Mesenteric fat pad (tissue), 1 donor: ENCODE measurements at places on chromosomes 1 and 21. TPM values are rescaled to one million over a fixed set of nuclear protein-coding genes. Genes with fewer than 3 reads are reported as not detected.

- DNase-seq: no peak
These were observed 61.1 kb downstream of the HNRNPR start for GRCh38 chr1:23282957-23283356.

DNA sequence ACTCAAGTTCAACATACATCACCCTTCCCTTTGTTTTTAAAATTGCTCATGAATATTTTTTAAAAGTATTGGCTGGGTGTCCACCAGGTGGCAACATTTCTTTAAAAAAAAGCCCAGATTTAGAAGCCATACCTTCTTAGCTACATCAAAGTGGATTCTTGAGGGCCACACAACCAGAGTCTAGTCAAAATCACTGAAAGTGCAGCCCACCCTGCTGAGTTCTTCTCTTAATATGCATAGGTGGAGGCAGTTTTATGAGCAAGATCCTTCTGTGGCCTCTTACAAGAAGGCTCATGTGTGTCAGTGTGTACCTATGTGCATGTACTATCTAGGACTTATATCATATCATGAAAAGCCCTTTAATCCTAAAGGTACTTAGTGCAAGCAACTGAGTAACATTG is 16.9 kb upstream of the GNG12 start:
- no peak for DNase-seq

Gene HSPG2
- total RNA-seq: 543 TPM

Gene CFAP107
- total RNA-seq: not detected

- no peak for DNase-seq
These were observed 111.3 kb downstream of the ADSS2 start for GRCh38 chr1:244340396-244340795.

Gene COL8A2
- total RNA-seq: 3.3 TPM

DNA sequence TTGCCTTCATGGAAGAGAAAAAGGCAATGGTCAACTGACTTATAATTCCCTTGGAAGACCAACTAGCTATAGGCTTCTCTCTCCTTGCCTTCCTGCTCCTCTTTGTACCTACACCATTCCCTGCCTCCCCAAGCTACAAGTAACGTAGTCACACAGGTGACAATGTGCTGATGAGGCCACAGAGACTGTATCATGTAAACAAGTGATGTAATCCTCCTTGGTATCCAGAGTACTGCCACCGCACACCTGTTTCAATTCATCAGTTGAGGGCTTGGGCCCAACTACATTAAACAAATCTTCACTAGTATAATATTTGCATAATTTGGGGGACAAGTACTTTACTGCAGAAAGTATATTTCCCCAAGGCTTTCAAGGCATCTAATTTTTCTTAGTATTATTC is 76.4 kb upstream of the SCYL3 start:
- no peak for DNase-seq

Gene FCRL5
- total RNA-seq: 0.13 TPM

Gene SLC16A4
- 7.2 TPM for total RNA-seq

- no peak for DNase-seq
These were observed 58.6 kb downstream of the GIPC2 start for GRCh38 chr1:78104322-78104721.

- no peak for DNase-seq
These were observed 14.8 kb downstream of the ARHGEF16 start for GRCh38 chr1:3469104-3469848.
